M059J (cell line): ENCODE measurements at places on chromosomes 3 and 15.

GRCh38 chr3:11668243-11669235 is 24.8 kb upstream of the VGLL4 start:
- DNase-seq = peak; percentile 30

DNA sequence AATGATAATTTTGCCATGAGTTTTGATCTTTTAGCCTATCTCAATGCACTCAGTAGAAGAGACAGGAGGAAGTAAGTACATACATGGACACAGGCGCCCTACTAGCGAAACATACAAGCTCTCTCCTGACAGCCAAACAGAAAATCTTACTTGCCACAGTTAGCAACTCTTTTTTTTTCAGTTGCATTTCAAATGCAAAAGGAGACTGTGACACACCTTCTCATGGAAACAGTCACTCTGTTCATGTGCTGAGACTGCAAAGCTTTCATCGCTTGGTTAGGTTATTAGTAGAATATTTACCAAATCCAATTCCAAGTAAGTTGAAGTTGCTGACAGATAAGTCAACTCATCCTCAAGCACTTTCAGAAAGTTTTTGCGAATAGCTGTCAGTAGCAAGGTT is 223.3 kb downstream of the FOXP1 start:
- DNase-seq = no peak

- no peak for DNase-seq
Observed at GRCh38 chr15:35007397-35007796, 19.3 kb upstream of the ZNF770 start.

DNA sequence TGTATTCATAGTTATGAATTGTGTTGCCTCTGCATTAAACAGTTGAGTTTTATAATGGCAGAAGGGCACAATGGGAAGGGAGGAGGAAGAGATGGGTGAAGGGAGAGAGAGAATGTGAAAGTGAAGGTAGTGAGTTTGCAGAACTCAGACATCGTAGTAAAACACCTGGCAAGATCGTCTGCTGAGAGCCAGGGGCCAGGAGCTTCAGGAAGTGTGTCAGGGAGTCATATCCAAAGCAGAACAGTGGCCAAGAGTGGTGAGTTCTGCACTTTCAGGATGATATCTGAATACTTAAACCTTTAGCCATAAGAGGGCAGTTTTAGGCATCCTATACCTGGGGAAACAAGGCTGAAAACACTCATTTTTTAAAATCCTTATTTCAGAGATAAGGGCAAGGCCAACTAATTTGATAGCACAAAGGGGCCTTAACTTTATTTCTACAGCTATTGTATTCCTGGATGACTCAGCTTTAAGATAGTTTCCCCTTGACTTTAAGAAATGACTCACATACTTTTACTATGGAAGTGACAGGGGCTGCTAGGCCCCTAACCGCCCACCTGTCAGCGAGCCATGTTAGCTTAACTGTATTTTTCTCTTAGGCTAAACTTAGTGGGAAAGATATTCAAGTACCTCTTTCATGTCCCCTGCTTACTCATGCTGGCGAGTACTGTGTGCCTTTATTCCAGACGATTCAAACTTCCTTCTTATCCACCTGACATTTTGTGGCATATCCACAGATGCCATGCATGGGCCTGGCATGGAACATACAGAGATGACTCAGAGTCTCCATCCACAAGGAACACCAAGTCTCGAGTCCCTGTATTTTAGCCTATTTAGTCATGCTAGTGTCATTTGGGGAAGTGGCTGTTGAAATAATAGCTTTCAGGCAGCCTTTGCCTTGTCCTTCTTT is 53.9 kb downstream of the RLBP1 start:
- DNase-seq = peak; percentile 94

- DNase-seq = peak; percentile 70
Observed at GRCh38 chr3:45881078-45882022, 5.0 kb upstream of the CCR9 start.

DNA sequence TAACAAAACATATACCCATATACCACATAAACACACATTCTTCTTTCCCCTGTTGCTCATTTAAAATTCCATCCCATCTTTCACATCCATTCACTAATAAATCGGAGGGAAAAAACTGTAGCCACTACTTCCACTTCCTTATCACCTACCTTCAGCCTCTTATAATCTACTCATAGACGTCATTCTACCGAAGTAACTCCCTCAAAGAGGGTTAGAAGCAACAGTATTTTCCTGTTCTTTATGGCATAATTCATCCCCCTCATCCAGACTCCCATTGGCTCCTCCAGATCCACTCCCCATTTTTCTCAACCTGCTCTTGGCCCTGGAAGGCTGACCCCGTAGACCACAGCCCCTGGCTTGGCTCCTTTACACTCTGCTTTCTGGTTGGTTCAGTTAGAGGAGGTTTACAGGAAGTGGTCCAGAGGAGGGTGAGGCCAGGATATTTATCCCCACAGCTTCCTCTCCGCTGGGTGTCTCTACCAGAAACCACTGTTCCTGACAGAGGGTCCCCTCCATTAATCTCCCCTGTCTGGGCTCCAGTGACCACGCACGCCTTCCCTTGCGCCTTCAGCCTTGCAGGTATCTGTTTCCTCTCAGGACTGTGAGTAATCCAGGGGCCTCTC is 46.3 kb downstream of the FMN1 start:
- DNase-seq = no peak

GRCh38 chr15:100866386-100867330 is 13.0 kb upstream of the ALDH1A3 start:
- peak; percentile 42 for DNase-seq

GRCh38 chr3:5498981-5499380 is 311.5 kb downstream of the EDEM1 start:
- no peak for DNase-seq

GRCh38 chr3:115018694-115019093 is 128.4 kb downstream of the ZBTB20 start:
- no peak for DNase-seq

- peak; percentile 42 for DNase-seq
Observed at GRCh38 chr3:173396191-173397041, 1.1 kb upstream of the NLGN1 start.

GRCh38 chr15:50321680-50322210 is 33.3 kb downstream of the GABPB1 start:
- DNase-seq = no peak

- DNase-seq = no peak
Observed at GRCh38 chr3:142656575-142656974, 60.4 kb downstream of the PLS1 start.

- no peak for DNase-seq
Observed at GRCh38 chr3:9102240-9102981, 139.1 kb upstream of the RAD18 start.

GRCh38 chr3:55160241-55160983 is 232.6 kb upstream of the LRTM1 start:
- peak; percentile 100 for DNase-seq

DNA sequence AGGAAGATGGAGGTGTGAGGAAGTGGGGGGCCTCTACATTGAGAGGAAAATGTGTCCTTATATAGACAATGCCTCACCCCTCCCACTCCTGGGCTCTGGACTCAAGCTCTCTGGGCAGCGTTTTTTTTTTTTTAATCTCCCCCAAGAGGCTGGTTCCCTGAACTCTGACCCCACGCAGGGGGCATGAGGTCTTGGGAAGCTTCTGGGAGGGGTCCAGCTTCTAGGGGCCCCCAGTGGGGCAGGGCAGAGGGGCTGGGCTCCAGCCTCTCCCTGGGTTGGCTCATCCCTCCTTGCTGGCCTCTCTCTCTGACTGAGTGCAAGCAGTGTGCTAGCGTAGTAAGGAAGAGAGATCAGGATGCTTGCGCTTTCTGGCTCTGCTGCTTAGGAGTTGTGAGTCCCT is 101.4 kb upstream of the HACD2 start:
- no peak for DNase-seq

DNA sequence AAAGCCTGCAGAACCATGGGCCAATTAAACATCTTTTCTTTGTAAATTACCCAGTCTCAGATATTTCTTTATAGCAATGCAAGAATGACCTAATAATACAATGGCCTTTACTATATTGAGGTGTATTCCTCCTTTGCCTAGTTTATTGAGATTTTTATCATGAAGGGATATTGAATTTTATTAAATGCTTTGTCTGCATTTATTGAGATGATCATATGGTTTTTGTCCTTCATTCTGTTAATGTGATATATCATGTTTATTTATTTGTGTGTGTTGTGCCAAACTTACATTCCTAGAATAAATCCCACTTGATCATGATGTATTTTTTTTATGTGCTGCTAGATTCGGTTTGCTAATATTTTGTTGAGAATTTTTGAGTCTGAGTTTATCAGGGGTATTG is 36.2 kb downstream of the TOPAZ1 start:
- no peak for DNase-seq

DNA sequence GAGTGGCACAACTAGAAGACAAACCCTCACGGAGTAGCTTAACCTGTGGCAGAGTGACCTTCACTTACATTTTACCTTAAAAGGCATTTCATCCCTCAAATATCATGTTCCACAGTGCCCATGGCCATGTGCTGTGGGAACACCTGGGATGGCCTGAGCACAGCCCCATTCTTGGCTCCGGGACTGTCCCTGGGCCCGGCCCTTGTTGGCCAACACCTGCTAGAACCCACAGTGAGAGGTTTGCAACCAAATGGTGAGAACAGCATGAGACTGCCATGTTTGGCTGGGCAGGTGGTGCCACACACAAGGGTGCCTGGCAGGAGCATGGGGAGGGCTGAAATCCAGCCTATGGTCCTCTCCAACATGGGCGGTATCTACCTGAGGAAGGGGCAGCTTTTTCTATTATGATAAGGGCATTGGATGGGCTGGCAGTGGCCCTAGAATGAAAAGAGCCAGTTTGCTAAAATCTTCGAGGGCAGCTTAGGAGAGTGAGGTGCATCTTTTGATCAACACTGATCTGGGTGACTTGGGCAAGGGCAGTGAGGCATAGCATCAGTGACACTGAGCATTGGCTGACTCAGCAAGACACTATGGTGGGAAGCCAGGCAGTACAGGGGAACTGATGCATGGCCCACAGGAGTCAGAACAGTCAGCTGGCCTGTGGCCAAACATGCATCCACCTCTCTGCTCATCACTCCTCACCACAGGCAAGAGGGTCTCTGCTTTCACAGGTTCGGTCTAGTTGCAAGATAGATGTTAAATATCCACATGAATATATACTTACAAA is 53.9 kb downstream of the SYNM start:
- no peak for DNase-seq

DNA sequence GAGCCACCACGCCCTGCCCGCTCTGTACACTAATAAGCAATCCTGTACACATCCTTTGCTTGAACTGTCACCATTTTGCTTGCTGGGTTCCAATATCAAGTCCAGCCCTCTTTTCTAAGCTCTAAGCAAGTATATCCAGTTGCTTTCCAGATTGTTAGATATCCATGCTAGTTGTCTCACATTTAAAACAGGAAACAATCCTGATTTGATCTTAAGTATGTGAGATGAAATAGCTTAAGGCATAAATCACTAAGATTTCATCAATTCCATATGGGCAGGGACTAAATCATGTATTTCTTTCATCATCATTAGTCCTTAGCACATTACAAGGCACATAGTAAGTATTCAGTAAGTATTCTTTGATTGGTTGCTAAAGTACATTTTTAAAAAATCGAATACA is 16.2 kb downstream of the ATP11B start:
- no peak for DNase-seq

GRCh38 chr3:65963787-65964677 is 74.7 kb downstream of the MAGI1 start:
- DNase-seq = peak; percentile 89

DNA sequence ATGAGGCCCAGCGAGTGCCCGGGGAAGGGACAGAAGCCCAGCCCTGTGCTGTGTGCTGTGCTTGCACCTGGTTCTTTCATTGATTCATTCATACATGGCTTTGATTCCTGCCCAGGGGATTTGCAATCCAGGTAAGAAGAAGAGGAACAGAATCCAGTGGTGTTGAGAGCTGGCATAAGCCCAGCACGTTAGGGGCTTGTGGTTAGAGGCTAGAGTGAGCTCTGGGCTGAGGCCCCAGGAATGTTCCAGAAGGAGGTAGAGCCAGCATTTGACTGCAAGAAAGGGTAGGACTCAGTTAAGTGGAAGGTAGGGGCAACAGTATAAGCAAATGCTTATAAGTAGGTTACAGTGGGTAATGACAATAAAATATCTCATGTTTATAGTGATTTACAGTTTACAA is 2.3 kb downstream of the VWA5B2 start:
- DNase-seq = no peak

DNA sequence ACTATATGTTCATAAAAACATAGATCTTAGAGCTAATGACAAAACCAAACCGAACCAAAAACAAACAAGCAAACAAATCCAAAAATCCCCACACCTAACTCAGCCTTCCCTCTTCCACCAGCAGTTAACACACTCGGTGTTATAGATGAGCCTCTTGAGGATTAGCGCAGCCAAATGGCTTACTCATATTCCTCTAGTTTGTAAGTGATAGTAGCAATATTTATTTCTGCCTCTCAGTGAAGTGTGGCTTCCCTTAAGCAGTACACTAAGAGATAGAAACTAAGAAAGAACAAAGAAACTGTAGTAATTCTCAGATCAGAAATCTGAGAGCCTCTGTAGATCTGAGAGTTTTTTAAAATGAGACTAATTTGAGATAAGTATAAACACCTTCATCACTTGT is 2.4 kb upstream of the NCEH1 start:
- no peak for DNase-seq

GRCh38 chr3:71111784-71112440 is 471.6 kb downstream of the FOXP1 start:
- DNase-seq = peak; percentile 73

DNA sequence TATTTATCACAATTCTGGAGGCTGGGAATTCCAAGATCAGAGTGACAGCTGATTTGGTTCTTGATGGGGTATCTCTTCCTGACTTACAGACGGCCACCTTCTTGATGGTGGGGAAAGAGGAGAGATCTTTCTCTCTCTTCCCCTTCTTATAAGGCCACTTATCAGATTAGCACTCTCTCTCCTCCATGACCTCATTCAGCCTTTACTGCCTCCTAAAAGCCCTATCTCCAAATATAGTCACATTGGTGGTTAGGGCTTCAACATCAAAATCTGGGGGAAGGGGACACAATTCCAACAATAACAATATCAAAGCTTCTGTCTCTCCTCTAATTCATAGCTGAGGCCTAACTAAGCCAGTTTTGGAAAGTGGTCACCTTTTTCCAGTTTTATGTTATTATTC is 91.7 kb upstream of the MBNL1 start:
- DNase-seq = peak; percentile 31

DNA sequence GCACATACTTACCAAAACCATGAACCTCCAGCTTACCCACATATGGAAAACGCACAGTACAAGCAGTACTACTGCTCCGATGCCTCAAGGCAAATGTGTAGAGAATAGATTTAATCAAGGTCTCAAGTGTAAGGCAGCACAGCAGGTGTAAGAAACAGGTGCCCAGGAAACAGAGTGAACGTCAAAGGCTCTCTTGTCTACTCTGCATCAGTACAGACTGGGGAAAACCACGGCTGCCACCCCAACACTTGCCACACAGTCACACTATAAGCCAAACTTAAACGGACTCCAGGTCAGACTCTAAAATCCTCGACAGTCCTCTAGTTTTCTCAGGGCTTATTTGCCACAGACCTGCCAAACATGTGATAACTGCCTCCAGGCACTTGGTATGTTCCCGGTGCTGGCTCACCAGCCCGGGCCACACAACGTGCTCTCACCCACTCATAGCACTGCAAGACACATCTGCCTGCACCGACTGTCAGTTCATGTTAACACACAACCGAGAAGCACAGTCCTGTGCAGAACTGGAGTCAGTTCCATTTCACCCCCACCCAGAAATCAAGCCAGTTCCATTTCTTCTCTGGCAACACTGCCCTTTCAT is 30.6 kb downstream of the ABCC5 start:
- no peak for DNase-seq
